Right ventricle myocardium superior (tissue), 1 donor: ENCODE measurements at places on chromosomes 11 and 22. TPM values are rescaled to one million over a fixed set of nuclear protein-coding genes. Genes with fewer than 3 reads are reported as not detected.

GRCh38 chr11:16403448-16403803 lies 47.1 kb upstream of the SOX6 start:
- no peak for DNase-seq

DNA sequence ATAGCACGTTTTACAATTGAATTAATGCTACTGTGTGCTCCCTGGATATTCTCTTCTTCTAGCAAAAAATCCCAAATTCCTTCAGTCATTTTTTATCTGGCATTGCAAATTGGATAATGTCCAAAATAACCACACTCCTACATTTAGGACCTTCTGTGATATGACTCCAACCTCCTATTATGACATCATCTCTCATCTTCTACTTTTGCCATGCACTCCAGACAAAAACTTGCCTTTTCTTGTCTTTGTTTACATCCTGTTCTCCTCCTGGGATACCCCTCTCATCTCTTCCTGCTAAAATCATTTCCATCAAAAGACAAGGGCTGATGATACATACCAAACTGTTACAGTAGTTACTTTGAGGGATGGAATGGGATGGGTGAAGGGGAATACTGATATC lies 20.6 kb upstream of the TMEM218 start:
- DNase-seq: no peak

GRCh38 chr11:104633226-104633625 lies 265.0 kb downstream of the CASP12 start:
- no peak for DNase-seq

The MRGPRE gene
- 0.16 TPM for total RNA-seq

The SHISA8 gene
- total RNA-seq: 6.4 TPM

GRCh38 chr22:20002636-20003035 lies 14.0 kb downstream of the ARVCF start:
- DNase-seq: no peak

DNA sequence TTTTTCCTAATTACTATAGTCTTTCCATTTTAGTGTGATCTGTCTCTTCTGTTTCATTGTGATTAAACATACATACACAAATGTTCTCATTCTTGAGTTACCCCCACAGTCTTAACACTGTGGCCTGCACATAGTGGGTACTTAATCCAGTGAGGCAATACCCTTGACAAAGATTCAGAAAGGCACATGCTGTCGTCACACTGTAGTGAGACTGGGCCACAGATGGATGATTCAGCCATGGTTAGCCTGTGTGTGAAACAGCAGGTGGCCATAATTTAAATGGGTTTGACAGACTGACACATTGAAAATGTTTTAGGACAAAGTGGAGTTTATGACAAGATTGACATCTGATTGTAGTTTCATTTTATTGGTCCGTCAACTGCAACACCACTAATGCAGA lies 313.1 kb downstream of the C11orf87 start:
- no peak for DNase-seq

The SLC17A6 gene
- not detected for total RNA-seq

GRCh38 chr11:130513132-130513531 lies 64.7 kb downstream of the ADAMTS15 start:
- DNase-seq: peak; percentile 80

- no peak for DNase-seq
Measured at GRCh38 chr11:82270870-82271269, 462.8 kb downstream of the FAM181B start.

DNA sequence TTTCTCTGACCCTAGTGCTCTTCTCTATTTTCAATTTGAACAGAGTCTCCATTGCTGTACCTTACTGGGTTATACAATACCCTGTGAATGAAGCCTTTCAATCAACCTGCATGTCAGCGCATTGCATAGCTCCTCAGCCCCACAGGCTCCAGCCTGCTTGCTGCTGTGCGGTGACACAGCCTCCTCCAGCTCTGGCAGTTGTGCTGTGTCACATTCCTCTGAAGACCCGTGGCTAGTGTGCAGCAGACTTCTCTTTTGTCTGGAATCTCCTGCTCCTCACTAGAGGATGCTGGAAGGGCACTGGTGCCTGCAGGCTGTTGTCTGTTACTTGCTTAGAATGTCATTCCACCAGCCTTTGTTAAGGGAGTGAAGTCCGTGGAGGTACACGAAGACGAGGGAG lies 390.1 kb upstream of the B3GAT1 start:
- no peak for DNase-seq

The PRMT3 gene
- total RNA-seq: 13.3 TPM

DNA sequence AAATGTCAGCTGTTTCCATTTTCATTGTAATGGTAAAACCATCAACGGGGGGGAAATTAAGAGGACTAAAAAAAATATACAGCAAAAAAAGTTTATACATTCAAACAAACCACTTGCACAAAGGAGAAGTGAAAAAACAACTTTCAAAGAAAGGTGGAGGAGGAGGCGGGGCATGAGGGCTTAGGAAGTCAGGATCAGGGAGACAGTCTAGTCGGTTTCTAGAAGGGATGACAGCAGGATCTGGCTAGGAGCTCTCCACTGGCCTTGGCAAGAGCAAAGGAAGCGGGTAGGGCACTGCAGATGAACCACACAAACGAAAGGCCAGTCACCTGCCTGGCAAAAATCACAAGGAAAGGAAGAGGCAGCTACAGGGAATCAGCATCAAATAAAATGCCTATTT lies 31.0 kb downstream of the NAP1L4 start:
- no peak for DNase-seq

DNA sequence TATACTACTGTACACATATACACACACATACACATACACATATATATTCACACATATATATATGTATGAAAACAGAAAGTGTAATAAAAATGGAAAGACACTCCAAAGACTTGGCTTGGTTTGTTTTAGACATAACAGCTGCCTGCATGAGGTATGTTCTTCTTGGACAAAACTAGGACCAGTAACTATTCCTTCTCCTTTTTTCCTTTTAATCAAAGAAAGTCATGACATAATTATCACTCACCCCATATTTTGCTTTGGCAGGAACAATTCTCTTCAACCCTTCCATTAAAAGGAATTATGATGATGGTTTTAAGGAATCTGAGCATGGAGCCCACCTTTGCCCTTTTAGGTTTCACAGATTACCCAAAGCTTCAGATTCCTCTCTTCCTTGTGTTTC lies at the start of gene OR5D14:
TSS of gene OR5D14 (plus strand) at position 301 of the 400 bp plus-strand sequence. CDS start at position 301, 0 bp downstream.
- no peak for DNase-seq

The QSER1 gene
- total RNA-seq: 13.3 TPM

GRCh38 chr11:813456-814096 lies 3.8 kb downstream of the RPLP2 start:
- no peak for DNase-seq

- DNase-seq: no peak
Measured at GRCh38 chr11:61487342-61488025, 21.1 kb upstream of the LRRC10B start.

The MIAT gene
- total RNA-seq: 0.48 TPM

GRCh38 chr11:105907319-105907718 lies 114.7 kb downstream of the MSANTD4 start:
- no peak for DNase-seq

The CDC45 gene
- total RNA-seq: 0.62 TPM

The CTTN gene
- 156 TPM for total RNA-seq

- DNase-seq: no peak
Measured at GRCh38 chr11:78192911-78193351, 4.2 kb downstream of the USP35 start.

DNA sequence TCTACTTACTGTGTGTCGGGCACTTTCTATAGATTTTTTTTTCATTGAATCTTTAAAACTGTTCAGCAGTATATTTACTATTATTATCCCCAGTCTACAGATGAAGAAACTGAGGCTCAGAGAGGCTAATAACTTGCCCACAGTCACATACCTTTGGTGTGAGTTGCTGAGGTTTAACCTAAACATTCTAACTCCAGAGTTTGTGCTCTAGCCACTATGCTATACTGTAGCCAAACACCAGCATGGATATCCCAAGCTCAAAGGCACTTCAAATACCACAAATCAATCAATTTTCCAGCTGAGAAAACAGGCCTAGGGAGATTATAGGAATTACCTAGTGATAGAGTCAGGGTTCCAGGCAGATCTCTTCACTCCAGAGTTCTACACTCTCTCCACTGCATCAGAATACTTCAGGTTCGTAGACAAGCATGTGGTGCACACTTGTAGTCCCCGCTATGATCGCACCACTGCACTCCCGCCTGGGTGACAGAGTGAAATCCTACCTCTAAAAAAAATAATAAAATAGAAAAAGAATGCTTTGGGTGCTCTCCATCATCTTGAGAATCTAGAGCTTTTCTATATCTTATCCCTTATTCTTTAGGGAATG lies 20.4 kb upstream of the UPB1 start:
- DNase-seq: no peak

DNA sequence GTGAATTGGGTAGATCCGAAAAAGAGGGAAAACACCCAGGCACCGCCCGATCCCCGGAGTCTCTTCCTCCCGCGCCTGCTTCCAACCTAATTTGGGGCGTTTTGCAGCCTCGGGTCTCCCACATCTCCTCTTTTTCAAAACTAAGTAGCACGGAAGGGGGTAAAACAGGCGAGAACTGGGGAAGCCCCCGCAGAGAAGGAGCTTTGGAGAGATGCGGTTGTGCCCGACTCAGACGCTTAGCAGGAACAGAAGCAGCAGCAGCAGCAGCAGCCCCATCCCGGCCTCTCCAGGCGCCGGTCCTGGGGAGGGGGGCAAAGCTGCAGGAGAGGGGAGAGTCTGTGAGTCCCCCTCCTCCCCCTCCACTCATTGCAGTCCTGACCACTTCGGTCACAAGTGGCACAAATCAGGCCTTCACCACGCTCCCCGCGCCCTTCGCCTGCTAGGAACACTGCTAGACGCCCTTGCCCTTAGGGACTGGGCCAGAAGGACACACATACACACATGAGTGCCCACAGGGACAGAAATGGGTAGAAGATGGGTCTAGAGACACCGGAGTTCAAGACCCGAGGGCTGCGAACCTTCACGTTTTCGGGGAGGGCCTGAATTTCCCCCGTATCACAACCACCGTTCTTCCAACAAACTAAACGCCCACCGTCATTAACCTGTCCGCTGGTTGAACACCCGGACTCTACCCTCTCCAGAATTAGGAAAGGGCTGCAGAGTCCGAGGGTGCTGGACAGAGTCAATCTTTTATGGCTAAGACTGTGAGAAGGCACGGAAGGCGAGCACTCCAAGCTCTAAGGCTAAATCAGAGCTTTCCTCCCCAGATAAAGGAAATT lies 98.3 kb upstream of the HSD17B12 start:
- no peak for DNase-seq

- DNase-seq: no peak
Measured at GRCh38 chr11:126793596-126793995, 207.0 kb downstream of the KIRREL3 start.

- no peak for DNase-seq
Measured at GRCh38 chr11:95599959-95600586, 189.5 kb downstream of the FAM76B start.

GRCh38 chr22:19438298-19438697 lies 6.0 kb downstream of the MRPL40 start:
- DNase-seq: no peak

- DNase-seq: peak; percentile 98
Measured at GRCh38 chr22:38700789-38701628, at the start of gene JOSD1. JOSD1 (minus strand) TSS chr22:38700943; CDS start chr22:38699987, 956 bp downstream.

The NTM gene
- total RNA-seq: 1.5 TPM

The SLC37A2 gene
- total RNA-seq: 3.8 TPM

The TMEM191C gene
- total RNA-seq: 0.65 TPM

The DUSP8 gene
- 7.7 TPM for total RNA-seq

DNA sequence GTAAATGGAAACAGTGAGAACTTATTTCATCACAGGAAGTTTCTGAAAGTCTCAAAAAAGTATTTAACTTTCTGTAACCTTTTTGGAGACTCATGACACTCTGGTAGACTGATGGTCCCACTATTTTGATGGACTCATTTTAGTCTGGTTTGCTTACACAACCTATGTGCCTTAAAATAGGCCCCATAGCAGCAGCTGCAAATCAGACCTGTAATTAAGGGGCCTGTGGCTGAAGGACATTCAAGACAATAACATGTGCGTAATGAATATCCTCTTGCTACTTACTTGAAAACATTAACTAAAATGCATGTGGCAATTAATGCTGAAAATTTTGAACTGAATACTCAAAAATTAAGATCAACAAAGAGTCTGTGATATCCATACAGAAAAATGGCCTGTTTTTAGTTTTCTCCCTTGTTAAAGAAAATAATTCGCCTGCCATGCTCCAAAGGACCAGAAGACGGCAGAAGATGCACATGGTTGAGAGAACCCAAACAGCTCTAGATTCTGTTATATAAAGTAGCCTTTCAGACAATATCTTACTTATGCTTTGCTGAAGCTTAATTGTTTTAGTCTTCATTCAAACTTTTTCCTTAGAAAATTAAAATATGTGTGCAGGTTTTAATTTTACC lies 568.5 kb downstream of the KCNA4 start:
- DNase-seq: no peak

The BAIAP2L2 gene
- 0.24 TPM for total RNA-seq

GRCh38 chr11:114077482-114078305 lies 18.2 kb downstream of the ZBTB16 start:
- no peak for DNase-seq

DNA sequence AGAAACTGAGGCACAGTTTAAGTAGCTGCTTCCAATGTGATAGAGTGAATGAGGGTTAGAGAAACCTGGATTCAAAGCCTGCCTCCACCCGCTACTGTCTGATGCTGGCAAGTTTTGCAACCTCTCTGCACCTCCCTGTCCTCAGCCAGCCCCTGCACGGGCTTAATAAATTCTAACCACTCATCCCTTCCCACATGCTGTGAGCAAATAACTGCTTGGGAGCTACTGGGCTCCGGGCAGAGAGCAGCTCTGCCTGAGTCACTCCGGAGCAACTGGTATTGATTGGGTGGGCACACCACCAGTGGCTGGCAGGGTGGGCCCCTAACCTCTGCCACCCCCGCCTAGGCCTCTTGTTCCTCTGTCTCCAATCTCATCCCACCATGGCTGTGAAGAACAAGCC lies 104.3 kb upstream of the SYT13 start:
- no peak for DNase-seq

DNA sequence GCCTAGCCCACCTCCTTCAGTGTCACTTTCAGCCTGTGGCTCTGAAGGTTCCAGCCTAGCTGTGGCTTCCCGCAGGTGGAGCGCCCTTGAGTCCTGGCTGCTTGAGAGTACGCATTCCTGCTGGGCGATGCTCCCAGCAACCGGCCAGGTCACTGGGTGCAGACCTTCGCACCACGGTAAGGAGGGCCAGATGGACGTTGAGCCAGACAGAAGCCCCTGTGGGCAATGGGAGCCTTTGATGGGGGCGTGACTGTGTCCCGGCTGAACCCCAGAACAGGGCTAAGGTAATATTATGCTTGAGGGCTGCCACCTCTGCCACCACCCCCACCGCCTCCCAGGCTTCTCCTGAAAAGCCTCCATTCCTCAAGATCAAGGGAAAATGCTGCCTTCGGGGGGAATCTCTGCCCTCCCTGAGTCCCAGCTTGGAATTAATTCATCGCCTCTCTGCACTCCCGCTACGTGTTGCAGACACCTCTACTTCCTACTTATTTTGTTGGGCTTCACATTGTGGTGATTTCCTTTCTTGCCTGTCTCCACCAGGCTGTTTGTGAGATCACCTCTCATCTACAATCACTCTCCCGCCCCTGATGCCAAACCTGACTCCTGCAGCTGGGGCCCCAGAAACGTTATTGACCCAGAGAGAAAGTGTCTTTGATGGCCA lies 144.9 kb upstream of the NECTIN1 start:
- no peak for DNase-seq

The OR52J3 gene
- total RNA-seq: not detected
